Stimulated activated CD4-positive, alpha-beta T cell treated with anti-CD3 and anti-CD28 coated beads, Interleukin-1b, Interleukin-23, amount 100 ng/mL, for 1 hour (primary cell): ENCODE measurements at places on chromosomes 12 and 14.

DNA sequence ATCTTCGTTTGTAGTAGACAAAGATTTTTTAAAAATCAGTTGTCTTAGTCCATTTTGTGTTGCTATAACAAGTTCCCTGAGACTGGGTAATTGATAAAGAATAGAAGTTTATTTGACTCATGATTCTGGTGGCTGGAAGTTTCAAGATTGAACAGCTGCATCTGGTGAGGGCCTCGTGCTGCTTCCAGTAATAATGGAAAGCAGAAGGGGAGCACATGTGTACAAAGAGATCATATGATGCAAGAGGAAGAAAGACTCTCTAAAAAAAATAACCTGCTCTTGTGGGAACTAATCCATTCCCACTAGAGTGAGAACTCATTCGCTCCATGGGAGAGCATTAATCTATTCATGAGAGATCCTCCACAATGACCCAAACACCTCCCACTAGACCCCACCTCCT lies 24.8 kb downstream of the MUCL1 start:
- DNase-seq: no peak

- no peak for DNase-seq
Observed at GRCh38 chr12:42027546-42027945, 117.1 kb downstream of the GXYLT1 start.

DNA sequence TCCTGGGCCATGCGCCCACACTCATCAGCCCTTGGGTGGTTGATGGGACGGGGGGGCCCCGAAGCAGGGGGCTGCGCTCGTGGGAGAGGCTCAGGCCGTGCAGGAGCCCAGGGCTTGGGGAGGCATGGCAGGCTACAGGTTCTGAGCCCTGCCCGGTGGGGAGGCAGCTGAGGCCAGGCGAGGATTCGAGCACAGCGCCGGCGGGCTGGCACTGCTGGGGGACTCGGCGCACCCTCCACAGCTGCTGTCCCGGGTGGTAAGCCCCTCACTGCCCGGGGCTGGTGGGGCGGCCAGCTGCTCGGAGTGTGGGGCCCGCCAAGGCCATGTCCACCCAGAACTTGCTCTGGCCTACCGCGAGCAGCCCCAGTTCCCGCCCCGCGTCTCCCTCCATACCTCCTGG lies 295.8 kb upstream of the SEL1L start:
- DNase-seq: no peak

GRCh38 chr12:77999074-77999715 lies 168.5 kb downstream of the NAV3 start:
- DNase-seq: no peak

- DNase-seq: no peak
Observed at GRCh38 chr14:21287168-21287567, 7.3 kb downstream of the RPGRIP1 start.

DNA sequence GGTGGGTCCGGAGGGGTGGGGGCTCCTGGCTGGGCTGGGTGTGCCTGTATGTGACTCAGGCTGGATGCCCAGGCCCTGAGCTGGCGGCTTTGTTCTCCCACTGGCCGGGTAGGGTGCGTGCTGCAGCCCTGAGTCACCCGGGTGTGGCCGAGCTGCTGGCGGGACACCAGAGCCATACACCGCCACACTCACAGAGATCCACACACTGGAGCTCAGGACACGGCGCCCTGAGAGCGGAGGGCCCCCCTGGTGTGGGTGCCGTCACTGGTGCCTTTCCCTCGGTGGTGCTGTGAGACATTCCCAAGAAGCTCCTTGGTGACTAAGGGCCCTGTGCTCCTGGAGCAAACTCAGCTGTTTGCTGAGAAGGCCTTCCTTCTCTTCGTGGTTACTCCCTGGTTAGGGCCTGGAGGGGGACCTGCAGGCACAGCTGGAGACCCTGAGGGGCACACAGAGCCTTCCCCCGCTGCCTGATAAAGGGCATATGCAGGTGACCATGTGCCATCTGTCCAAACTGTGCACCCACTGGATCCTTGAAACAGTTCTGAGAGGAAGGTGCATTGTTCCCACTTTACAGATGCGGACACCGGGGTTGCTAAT lies 44.3 kb downstream of the KRT80 start:
- DNase-seq: no peak

GRCh38 chr14:61211476-61212255 lies 69.5 kb downstream of the TMEM30B start:
- no peak for DNase-seq

GRCh38 chr12:14950421-14950820 lies 11.0 kb downstream of the ARHGDIB start:
- no peak for DNase-seq

- DNase-seq: no peak
Observed at GRCh38 chr14:50063876-50064420, 52.4 kb downstream of the VCPKMT start.

DNA sequence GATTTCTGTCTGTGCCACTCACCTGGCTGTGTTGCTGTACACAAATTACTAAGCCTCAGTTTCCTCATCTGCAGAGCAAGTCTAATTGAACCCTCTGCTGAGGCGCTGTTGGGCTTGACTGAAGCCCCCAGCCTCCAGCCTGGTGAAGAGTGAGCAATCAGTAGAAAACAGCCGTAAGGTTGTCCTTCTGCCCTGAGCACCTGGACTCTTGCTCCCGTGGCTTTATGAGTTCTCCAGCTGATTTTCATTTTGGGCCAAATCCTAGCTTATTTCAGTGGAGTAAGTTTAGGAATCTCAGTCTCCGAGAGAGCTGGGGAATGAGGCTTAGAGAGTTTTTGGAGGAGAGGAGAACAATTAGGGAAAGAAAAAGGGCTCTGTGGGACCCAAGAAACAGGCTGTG lies 133.9 kb upstream of the EVL start:
- no peak for DNase-seq

DNA sequence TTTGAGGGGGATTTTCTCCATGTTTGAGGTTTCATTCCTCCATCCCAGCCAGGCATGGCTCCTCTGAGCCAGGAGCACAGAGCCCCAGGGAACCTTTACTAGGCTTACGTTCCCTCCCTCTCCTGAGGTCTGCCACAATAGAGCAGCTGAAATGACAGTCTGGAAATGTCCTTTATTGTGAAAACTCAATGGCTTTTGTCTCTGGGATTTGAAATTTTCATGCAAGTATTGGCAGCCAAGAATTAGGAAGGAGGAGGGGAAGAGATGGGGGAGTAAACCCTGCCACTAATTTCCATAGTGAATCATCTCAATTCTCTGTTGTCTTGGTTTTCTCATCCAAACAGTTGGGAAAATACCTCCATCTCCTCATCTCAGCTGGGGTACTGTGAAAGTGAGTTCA lies 2.6 kb upstream of the PLEKHG3 start:
- no peak for DNase-seq

- no peak for DNase-seq
Observed at GRCh38 chr14:104037074-104037473, 48.4 kb upstream of the ASPG start.

DNA sequence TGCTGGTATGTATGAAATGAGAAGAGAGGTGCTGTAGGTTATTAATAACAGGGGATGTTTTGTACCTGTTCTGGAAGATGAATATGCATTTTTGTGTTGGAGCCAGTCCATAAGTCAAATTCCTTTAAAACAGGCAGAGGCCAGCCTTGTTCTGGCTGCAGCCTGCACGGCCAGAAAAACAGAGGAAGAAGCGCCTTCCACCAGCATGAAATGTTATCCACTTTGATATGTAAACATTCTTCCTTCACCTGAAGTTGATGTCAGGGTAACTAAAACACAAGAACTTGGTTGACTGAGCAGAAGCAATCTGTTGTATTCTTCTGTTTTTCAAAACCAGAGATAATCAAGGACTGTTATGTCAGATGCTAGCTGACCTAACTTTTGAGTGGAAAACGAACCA lies 237.9 kb upstream of the PLEKHG7 start:
- no peak for DNase-seq

GRCh38 chr12:58920102-58920960 lies at the start of gene LRIG3:
TSS of gene LRIG3 (minus strand) at chr12:58920504. CDS start at chr12:58920235, 269 bp downstream.
- no peak for DNase-seq

DNA sequence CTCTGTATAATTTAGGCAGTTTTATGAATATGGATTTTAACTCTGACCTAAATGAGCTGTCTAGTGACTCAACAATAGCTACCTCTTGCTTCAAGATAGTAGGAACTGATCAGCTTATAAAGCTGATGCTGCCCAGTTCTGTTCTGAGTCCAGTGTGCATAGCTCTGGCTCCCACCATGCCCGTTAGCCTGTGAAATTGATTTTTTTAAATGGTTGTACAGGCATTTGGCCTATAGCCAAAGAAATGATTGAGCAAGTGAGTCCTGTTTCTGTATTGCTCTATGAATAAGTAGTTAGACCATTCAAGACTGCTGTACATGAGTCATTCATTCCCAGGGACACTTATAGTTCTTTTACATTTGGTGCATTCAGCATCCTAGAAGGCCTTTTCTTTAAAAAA lies 36.4 kb downstream of the SAMD4A start:
- DNase-seq: no peak

DNA sequence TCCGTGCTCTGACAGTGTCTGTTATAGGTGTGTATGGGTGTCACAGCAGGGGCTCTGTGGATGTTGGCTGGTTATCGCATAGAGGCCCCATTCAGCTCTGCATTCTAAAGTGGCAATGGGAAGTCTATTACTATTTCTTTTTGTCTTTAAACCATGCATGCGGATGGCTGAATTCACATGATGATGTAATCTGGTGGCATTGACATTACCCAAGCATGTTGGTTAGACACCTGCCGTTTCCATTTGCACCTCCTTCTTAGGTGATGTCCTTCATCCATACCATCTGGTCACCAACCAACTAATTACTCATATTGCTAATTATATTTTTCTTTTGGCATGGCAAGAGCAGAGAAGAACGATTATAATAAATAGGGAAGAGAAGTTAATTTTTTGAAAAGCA lies 270.8 kb upstream of the RGS6 start:
- no peak for DNase-seq

DNA sequence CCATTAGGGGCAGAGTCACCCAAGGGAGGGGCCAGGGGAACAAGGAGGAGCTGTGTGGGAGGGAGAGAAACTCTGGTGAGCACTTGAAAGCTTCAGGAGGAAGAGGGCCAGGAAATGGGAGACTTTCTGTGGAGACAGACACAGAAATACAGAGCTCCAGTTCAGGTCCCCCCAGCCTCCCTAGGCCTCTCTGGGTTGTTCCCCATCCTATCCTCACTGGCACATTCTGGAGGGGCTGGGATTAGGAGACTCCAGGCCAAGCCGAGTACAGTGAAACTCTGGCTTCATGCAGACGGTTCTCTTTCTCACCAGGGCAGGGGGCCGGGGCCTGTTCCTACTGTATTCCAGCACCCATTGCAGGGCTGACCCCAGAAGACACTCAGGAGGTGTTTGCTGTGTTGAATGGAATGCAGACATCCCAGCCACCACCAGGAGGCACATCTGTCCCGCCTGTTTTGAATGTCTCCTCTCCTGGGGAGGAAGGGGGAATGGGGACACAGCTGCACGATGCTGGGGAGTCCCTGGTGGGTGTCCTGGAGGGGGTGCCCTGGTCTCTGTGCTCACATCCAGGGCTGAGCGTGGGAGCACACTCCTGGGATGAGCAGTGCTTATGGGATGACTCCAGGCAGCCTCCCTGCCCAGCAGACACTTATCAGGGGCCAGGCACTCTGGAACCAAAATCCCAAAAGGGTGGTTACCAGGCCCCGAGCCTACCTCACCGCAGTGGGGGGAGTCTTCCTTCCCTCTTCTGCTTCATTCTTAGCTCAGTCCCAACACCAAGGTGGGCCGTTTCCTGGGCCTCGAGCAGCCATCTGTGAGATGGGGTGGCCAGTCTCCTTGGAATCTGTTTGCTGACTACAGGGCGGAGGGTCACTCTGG lies 5.5 kb upstream of the KRT84 start:
- DNase-seq: no peak

DNA sequence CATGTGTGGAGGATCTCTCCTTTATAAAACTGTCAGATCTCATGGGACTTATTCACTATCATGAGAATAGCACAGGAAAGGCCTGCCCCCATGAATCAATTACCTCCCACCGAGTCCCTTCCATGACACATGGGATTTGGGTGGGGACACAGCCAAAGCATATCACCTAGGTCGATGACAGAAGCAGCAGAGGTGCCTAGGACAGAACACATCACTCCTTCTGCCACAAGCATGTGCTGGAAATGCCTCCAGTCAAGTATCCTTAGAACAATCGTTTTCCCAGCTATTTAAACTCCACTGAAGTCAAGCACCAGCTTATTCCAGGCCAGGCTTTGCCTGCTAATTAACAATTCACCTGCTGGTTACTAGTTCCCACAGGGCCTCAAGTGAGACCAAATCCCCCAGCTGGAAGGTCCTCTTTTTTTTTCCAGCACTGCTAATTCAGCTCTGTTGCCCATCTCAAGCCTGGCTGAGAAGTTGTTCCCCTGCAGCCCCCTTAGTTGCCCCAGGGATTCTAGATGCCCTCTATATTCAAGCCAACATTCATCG lies 212.3 kb upstream of the NUDT4 start:
- DNase-seq: no peak

DNA sequence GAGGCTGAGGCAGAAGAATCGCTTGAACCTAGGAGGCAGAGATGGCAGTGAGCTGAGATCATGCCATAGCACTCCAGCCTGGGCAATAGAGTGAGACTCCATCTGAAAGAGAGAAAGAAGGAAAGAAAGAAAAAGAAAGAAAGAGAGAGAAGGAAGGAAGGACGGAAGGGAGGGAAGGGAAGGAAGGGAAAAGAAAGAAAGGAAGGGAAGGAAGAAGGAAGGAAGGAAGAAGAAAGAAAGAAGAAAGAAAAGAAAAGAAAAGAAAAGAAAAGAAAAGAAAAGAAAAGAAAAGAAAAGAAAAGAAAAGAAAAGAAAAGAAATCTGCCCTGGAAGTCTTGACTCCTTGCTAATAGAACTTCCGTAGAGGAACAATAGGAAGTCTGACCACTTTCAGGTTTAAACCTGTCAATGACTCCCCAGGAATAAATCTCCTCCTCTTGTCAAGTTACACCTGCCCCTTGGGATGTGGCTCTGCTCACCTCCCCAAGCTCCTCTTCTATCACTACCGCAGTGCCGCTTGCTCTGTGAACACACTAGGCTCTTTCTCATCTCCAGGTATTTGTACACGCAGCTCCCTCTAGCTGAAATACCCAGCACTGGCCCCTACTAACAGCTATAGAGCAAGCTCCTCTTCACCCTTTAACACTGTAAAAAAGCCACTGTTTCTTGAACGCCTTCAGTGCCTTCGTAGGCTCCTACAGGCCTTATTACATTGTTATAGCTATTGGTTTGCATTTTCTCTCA lies 773.1 kb upstream of the TBX3 start:
- no peak for DNase-seq

DNA sequence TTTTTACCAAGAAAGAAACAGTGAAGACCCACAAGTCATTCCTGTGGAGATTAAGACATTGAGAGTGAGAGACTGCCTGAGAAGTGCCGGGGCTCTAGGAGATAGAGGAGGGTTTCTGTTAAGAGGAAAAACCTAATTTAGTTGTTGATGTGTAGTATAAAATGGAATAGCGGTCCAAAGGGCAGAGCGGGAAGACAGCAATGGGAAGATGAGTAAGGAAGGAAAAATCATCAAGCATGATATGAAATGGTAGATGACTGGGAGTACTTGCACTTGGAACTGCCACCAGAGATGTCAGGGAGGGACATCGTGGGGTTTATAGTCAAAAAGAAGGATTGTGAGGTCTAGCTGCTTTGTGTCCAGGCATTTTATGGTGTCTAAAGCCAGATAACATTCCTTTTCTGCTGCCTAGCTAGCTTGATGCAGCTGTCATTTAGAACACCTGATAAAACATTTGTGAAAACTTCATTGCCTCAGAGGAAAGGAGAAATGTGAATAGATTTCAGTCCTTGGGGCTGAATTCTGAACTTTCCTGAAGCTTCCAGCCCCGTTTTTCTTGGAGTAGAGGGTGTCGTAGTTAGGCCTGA lies 20.1 kb upstream of the PSEN1 start:
- DNase-seq: no peak

- no peak for DNase-seq
Observed at GRCh38 chr12:107929436-107929835, 154.9 kb downstream of the ASCL4 start.

- no peak for DNase-seq
Observed at GRCh38 chr12:105204916-105205315, 31.1 kb downstream of the APPL2 start.
